ENCODE measurements at places on chromosomes 2 and 18. TPM values are rescaled to one million over a fixed set of nuclear protein-coding genes. Genes with fewer than 3 reads are reported as not detected.

The NEU2 gene
- not detected for total RNA-seq

- no peak for DNase-seq
These were observed 88.8 kb downstream of the FHOD3 start for GRCh38 chr18:36386150-36386920.

GRCh38 chr2:236348976-236349375 is 84.8 kb upstream of the ASB18 start:
- DNase-seq, result no peak

GRCh38 chr2:29477186-29477585 is 362.0 kb downstream of the CLIP4 start:
- DNase-seq, result no peak

GRCh38 chr2:223896833-223897311 is 48.3 kb downstream of the WDFY1 start:
- no peak for DNase-seq

- DNase-seq, result no peak
These were observed 4.5 kb upstream of the CRYBA2 start for GRCh38 chr2:218997731-218998130.

DNA sequence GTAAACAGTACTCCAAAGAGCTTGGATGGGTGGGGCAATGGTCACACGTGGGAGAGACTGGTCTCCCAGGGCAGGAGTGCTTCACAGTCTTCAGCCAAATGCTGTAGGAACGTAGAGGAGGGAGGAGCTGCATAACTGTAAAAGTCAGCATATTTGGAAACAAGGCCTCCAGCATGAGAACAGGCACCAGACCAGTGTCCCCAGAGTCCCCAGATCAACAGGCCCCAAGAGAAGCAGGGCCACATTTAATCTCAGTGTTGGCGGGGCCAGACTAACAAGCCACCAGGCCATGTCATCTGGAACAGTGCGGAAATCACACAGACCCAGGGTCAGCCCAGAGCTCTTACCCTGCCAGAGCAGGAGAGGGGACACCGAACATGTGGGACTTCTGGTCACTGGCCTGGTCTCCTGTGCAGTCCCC is 63.2 kb downstream of the ADCY3 start:
- DNase-seq, result no peak

The PLEKHH2 gene
- 2.5 TPM for total RNA-seq

GRCh38 chr2:19786408-19787058 is 115.2 kb downstream of the TTC32 start:
- DNase-seq, result no peak

The LYPD1 gene
- 10.6 TPM for total RNA-seq

- DNase-seq, result no peak
These were observed 89.0 kb upstream of the BOD1L2 start for GRCh38 chr18:57057890-57058289.

- DNase-seq, result no peak
These were observed 105.7 kb downstream of the UPP2 start for GRCh38 chr2:158207354-158207753.

The SP5 gene
- total RNA-seq, result 1.7 TPM

The SETBP1 gene
- total RNA-seq, result 4.8 TPM

- no peak for DNase-seq
These were observed 469.4 kb upstream of the SMIM21 start for GRCh38 chr18:75896865-75897264.

- DNase-seq, result no peak
These were observed 424.4 kb upstream of the NETO1 start for GRCh38 chr18:73292156-73292555.

GRCh38 chr2:45930396-45930792 is 278.9 kb downstream of the PRKCE start:
- DNase-seq, result no peak

DNA sequence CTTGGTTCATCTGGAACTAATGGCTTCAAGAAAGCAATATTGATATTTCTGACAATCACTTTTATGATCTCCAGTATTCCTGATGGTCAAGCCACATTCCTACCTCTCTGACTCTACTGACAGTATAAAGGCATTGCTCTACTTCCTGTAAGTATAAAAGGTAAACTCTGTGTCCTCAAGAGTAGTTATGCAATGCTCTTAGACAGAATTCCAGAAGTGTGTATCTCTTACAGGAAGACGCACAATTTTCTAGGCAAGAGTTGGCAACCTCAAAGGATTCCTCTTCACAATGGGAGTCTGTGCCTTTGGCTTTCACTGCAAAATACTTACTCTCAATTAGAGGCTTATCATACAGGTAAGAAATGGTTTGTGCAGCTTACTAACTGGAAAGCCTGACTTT is 100.1 kb downstream of the THADA start:
- no peak for DNase-seq

The FSIP2 gene
- total RNA-seq, result 1.8 TPM

The MBD1 gene
- total RNA-seq, result 57.2 TPM

The LGALSL gene
- total RNA-seq, result 20.4 TPM

The PID1 gene
- total RNA-seq, result 1.9 TPM

The TRPM8 gene
- 0.20 TPM for total RNA-seq

DNA sequence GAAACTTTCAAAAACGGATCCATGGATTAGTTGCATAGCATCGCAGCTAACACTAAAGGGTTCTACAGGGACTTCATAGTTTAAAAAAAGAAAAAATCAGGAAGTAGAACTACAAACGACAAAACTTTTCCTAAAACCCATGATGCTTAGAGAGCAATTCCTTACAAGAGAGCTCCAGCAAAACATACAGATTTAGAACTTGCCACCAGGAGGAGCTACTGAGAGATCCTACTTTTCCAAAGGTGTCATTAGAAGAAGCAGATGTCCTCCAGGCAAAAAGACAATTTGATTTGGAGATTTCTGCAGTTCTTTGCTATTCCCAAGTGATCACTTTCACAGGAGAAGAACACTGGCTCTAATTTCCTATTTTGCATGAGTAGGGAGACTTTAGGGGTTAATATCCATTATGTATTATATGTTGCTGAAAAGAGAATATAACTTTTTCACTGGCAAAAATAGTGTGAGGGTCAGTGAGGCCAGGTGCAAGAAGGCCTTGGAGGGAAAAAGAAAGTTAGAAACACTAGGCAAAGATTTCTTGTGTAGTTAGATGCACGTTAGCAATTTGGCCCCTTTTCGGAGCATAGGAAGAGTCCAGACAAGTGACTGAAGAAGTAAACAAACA is 436.2 kb downstream of the SUCLG1 start:
- peak; percentile 40 for DNase-seq

The TNFAIP6 gene
- total RNA-seq, result 0.81 TPM

- no peak for DNase-seq
These were observed 2.5 kb downstream of the STAT4 start for GRCh38 chr2:191148281-191148680.

DNA sequence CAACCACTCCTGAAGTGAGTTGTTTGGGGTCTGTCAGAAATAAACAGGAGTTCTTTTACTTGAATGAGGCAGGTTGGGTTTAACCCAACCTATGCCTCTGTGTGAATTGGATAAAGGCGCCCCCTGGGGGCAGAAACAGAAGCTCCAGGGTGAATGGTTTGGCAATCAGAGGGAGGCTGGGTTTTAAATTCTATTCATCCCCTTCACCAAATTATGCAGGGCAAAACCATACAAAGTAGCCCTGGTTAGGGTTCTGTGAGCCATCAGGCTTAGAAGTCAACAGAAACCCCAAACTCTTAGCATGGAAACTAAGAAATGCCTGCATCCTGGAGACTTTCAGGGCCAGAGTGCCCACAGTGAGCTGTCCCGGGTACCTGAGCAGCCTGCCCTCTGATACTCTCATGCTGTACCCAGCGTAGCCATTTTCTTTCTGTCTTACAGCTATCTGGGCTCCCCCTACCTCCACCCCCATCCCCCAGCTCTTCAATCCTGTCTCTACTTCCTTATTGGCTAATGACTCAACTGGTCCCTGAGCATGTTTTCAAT is 241.5 kb downstream of the ICOS start:
- peak; percentile 68 for DNase-seq

The SKA1 gene
- 20.6 TPM for total RNA-seq

GRCh38 chr2:1477196-1478040 is 64.2 kb downstream of the TPO start:
- no peak for DNase-seq

DNA sequence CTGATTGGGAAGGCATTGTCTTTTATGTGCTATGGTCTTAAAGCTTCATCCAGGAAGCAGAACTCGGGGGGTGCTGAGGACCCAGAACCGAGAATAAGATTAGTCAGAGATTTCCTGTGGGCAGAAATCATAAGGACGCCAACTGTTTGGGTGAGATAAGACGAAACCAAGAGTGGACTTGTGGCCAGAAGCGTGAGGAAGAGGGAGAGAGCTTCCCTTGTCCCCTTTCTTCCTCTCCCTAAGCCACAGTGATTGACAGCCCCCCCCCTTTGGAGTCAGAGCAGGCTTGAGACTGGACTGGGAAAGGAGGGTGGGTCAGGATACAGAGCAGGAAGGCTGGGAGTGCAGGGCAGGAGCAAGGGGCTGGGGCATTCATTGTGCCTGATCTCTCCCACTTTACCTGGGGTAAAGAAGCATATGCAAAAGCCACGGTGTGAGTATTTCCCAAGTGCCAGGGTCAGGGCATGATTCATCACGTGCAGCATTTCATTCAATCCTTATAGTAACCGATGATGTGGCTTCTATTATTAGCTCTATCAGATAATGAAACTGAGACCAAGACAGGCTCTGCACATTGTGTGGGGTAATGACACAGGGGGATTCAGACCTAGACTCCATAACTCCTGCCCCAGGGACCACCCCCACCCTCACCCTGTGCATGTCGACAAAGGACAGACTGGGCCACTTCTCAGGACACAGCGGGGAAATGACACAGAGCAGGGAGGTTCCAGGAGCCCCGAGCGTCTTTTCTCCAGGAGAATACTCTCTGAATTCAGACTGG is 3.0 kb upstream of the IL1RN start:
- DNase-seq, result no peak

The PLB1 gene
- total RNA-seq, result not detected

GRCh38 chr18:30245766-30246455 is 796.6 kb downstream of the DSC3 start:
- DNase-seq, result no peak

The CEBPZOS gene
- total RNA-seq, result 1.5 TPM

DNA sequence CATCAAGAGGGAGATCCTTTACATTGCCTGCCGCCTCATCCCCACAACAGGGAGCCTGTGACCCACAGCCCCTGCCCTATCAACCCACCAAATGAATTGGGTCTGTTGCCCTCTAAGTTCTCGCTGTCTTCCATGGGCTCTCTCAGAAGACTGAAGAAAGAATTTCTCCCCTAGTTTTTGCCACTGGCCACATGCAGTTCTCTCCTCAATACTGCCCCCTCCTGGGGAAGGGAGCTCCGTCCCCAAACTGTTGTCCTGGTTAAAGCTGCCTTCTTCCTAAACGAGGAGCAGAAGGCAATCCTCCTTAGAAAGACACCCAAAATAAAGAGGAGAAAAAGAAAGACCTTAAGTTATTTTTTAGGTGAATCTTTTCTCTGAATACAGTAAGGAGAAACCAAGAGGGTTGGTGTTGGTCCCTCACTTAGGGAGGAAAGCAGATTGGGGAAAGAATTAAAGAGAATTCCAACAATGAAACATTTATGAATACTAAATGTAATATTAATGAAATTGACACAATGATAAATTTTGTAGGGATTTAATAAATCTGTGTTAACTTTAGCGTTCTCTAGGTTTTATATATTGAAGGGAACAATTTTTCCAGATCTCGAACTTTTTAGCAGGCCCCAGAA is 31.1 kb upstream of the SATB2 start:
- DNase-seq, result peak; percentile 82

GRCh38 chr2:10344105-10345066 is 41.7 kb downstream of the HPCAL1 start:
- no peak for DNase-seq

DNA sequence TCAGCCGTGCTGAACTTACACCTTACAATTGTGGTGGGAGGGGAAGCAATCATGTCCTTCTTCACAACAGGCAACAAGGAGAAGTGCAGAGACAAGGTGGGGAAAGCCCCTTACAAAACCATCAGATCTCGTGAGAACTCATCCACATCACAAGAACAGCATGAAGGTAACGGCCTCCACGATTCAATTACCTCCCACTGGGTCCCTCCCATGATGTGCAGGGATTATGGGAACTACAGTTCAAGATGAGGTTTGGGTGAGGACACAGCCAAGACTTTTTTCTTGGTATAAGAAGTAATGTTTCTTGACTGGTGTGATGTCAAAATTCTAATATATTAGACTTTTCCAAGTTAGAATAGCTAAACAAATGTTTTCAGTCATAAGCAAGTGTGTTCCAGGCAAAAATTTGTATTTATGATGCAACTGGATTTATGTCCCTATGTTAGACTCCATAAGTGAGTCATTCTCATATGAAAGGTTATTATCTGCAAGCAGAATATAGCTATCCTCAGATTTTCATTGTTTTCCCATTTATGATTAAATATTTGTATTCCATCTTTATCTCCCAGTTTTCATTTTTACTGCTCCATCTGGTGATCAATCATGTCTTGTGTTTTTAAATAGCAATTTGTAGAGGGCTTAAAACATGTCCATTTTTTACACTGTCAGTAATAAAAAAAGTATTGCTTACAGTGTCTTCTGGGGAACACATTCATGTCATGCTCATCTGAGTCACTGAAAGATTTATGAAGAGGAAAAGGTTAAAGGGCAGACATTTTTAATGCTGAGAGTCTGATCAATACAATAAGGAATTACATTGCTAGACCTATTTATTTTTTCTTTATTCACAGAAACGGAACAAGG is 995.2 kb upstream of the CDH2 start:
- no peak for DNase-seq

DNA sequence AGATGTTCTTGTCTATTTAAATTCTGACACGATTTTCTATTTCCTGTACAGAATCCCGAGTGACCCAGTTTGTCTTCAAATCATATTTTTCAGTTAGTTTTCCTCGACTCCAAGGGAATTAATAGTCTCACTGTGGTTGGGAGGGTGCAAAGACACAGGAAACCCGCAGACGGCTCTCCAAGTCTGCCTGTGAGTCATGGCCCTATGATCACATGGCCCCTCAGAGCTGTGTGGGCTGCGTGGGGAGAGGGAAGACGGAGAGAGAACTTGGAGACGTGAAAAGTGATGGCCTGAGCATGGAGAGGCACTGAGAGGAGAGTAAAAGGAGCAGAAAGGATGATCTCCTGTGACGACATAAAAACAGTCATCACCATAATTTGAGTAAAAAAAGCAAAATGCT is 989.9 kb downstream of the DCDC2C start:
- DNase-seq, result no peak

GRCh38 chr2:120886534-120887319 is 151.1 kb downstream of the GLI2 start:
- no peak for DNase-seq

The UNC80 gene
- total RNA-seq, result 0.52 TPM

- no peak for DNase-seq
These were observed 121.2 kb downstream of the IRS1 start for GRCh38 chr2:226678422-226678821.

- no peak for DNase-seq
These were observed 102.6 kb upstream of the LPIN2 start for GRCh38 chr18:3115447-3116030.
